ENCODE measurements at places on chromosomes 13 and 19.

GRCh38 chr19:13102666-13103580, at the start of gene LYL1:
LYL1 (minus strand) TSS chr19:13102858; CDS start chr19:13101171, 1,687 bp downstream.
- DNase-seq = peak; percentile 31

DNA sequence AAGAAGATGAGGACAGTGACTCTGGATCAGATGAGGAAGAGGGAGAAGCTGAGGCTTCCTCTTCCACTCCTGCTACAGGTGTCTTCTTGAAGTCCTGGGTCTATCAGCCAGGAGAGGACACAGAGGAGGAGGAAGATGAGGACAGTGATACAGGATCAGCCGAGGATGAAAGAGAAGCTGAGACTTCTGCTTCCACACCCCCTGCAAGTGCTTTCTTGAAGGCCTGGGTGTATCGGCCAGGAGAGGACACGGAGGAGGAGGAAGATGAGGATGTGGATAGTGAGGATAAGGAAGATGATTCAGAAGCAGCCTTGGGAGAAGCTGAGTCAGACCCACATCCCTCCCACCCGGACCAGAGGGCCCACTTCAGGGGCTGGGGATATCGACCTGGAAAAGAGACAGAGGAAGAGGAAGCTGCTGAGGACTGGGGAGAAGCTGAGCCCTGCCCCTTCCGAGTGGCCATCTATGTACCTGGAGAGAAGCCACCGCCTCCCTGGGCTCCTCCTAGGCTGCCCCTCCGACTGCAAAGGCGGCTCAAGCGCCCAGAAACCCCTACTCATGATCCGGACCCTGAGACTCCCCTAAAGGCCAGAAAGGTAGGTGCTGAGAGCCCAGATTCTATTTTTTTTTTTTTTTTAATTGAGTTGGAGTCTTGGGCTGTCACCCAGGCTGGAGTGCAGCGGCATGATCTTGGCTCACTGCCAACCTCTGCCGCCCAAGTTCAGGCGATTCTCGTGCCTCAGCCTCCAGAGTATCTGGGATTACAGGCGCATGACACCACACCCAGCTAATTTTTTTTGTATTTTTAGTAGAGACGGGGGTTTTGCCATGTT, 2.3 kb downstream of the PPP1R15A start:
- DNase-seq = peak; percentile 79

DNA sequence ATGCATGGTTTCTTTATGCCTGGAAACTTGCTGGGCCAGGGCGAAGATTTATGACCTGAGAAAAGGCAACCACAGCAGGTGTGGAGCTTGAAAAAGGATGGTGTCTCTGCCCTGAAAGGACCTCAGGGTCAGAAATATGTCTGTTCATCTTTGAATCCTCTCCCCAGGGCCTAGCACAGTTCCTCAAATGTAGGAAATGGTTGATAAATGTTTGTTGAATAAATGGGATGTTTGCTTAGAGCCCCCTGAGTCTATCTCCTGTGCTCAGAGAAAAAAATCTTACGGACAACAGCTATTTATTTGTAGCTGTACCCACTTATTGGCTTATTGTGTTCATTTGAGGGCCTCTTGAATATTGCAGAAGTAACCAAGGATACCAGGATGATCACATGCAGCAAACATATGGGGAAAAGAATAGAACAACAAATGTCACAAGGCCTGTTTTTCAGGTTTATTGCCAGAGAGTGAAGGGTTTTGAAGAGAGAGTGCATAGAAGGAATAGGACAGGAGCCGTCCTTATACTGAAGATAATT, 114.5 kb downstream of the KLF5 start:
- no peak for DNase-seq

GRCh38 chr19:3324405-3324856, 42.0 kb upstream of the NFIC start:
- no peak for DNase-seq

- no peak for DNase-seq
These were observed 14.5 kb downstream of the NKPD1 start for GRCh38 chr19:45146251-45146650.

GRCh38 chr19:50202386-50202785, 1.0 kb upstream of the MYH14 start:
- no peak for DNase-seq

DNA sequence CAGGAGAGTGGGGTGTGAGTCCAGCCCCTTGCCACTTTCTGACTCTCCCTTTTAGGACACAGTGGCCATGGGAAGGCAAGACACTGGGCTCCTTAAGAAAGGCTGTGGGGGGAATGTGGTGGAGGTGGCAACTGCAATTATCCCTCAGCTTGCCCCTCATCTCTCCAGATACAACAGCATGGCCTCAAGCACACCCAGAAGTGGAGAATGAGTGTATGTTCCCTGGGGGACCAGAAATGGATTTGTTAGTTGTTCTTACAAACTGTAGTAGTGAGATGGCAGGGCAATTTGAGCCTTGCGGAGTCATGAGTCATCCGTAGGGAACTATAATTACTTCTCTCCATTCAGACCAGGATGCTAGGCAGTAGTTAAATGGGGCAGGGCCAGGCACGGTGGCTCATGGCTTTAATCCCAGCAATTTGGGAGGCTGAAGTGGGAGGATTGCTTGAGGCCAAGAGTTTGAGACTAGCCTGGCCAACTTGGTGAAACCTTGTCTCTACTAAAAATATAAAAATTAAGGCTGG, 25.6 kb upstream of the CXCL17 start:
- peak; percentile 87 for DNase-seq

- no peak for DNase-seq
These were observed 80.8 kb downstream of the SHISA2 start for GRCh38 chr13:25971047-25971446.

Measured in fibroblast of skin of abdomen (primary cell).